IPS DF 19.7 (cell line): ENCODE measurements at places on chromosomes 5 and 9.

DNA sequence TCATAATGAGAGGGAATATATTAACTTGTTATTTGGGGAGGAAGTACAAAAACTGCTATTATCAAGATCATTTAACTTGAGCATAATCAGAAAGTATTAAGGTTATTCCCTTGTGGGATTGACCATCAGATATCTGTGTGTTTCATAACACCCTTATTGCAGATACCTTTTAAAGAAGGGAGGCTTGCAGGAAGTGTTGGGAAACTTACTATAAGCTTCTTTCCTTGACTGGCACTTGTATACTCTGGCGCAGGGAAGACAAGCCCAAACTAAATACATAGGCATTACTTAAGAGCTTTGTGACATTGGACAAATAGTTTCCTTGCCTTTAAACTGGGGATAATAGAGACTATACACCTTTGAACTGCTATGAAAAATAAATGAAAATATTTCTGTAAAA lies 50.9 kb downstream of the PIK3R1 start:
- DNase-seq, result no peak

DNA sequence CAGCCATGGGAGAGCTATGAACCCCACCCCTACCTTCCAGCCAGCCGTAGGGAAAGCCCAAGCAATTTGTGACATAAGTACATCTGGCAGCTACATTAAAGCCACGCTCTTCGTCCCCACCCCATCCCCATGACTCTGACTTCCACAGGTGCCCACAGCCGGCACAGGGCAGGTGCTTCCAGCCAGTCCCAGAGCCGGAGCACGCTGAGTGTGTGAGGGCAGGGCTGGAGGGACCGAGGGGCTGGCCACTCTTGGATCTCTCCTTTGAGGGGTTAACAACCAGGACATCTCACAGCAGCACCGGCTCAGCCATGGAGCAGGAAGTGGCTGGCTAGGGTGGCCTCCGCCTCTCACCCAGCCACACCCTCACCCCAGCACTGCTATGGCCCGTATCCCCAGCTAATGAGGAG lies 2.4 kb upstream of the FAM78A start:
- no peak for DNase-seq

DNA sequence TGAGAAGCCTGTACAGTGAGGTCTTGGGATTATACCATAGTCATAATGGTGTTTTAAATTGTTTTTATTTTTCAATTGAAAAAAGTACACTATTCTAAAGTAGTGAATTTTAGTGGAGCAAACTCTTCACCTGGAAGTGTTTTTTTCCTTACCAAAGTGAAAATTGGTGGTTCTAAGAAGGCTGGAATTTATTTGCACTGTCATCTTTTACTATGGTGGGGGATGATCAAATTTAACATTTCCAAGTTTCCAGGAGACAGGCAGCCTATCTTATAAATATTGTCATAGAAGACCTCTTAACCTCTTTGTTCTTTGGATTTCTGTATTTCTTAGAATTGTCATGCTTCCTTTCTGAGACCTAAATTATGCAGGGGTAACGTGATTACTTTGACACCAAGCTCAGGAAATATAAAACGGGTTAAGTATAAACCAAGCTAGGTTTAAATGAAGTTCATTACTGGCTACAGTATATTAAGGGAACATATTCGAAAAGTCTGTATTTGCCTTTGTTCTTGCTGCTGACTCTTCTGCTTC lies 20.2 kb downstream of the NDFIP1 start:
- DNase-seq, result no peak

DNA sequence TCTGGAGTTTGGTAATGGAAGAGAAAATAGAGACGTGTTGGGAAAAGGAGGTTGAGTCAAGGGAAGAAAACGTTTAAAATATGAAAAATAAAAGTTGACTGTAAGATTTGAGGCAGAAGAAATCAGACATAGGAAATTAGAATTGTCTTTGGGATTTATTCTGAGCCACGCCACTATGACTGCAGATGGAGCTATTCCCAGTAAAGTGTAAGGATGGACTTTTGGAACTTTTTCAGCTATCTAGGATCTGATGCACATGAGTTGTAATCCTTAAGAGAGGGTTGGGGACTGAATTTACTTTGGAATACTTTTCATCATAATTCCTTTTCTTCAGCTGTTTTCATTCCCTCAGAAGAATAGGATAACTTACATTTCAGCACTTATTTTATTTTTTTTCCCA lies 336.7 kb downstream of the FAM170A start:
- DNase-seq, result no peak

- no peak for DNase-seq
Observed at GRCh38 chr5:582936-583635, 29.1 kb upstream of the CEP72 start.

GRCh38 chr5:2797160-2797559 lies 45.7 kb upstream of the IRX2 start:
- no peak for DNase-seq

GRCh38 chr9:76591256-76591950 lies 132.4 kb downstream of the GCNT1 start:
- no peak for DNase-seq

DNA sequence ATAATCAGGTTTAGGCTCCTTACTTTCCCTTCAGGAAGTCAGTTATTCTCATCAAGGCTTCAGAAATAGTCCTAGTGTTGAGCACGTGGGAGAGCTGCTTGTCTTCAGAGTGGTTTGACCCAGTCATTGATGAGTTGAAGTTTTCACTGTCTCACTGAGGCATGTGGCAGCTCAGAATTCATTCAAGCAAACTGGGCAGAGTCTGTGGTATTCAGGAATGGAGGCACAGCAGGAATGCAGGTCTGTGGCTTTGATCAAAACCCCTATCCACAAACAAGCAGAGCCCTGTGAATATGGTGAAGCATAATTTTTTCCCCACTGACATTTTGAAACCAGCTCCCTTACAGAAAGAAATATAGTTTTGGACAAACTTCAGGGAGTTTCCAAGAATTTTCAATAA lies 207.3 kb downstream of the CD180 start:
- DNase-seq, result no peak

DNA sequence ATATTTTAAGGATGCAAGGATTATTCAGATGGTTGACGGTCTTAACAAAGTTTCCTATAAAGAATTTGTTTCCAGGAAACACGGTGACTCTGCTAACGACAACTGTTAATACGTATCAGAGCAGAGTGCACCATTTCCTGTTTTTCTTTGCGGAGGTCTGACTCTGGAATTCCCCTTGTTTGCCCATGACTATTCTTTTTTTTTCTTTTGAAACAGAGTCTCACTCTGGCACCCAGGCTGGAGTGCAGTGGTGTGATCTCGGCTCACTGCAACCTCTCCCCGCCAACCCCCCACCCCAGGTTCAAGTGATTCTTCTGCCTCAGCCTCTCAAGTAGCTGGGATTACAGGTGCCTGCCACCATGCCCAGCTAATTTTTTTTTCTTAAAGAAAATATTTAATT lies 115.9 kb downstream of the CDC42SE2 start:
- DNase-seq, result no peak

- DNase-seq, result no peak
Observed at GRCh38 chr9:5518937-5519319, 8.6 kb downstream of the PDCD1LG2 start.

DNA sequence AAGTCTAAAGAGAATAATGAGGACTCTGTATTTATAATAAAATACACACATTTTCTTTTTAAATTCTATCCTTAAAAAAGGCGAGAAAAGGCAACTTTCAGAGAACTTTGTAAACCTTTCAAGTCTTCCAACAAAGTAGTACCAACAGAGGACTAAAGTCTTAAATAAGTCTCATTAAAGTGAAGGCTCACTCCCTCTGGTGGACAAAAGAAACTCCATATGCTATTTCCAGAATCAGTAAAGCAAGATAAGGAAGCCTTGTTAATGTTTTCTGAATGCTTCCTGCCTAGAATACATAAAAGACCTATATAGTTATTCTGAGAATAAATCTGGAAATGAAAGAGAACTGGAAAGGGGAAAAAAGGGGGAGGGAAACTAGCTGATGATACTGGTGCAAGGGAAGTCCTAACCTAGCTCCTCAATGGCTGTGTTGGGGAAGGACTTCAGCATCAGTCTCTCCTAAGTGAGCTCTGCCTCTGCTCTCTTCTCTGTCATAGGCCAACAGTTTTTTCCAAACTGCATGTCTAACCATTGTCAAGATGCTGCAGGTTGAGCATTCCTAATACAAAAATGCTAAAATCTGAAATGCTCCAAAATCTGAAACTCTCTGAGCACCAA lies 7.2 kb downstream of the HMGCS1 start:
- no peak for DNase-seq

DNA sequence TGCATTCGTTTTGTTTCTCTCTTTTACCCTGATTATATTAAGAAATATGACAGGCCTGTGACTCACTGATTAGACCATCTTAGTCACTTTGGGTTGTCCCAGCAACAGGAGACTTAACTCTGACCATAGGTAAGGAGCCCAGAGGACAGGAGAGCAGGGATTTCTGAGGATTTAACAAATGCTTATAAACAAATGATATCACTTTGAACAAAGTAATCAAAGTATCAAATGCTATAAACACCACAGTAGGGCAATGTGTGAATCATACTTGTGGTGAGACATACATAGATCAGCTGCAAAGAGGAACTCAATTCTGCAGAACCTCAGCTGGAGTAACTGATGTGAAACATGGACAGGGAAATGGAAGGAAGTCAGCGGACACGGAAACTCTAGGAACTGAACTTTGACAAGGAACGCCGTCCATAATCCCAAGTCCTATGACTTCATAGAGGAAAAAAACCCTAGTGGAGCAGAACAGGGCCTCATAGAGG lies 190.6 kb upstream of the MSX2 start:
- no peak for DNase-seq

DNA sequence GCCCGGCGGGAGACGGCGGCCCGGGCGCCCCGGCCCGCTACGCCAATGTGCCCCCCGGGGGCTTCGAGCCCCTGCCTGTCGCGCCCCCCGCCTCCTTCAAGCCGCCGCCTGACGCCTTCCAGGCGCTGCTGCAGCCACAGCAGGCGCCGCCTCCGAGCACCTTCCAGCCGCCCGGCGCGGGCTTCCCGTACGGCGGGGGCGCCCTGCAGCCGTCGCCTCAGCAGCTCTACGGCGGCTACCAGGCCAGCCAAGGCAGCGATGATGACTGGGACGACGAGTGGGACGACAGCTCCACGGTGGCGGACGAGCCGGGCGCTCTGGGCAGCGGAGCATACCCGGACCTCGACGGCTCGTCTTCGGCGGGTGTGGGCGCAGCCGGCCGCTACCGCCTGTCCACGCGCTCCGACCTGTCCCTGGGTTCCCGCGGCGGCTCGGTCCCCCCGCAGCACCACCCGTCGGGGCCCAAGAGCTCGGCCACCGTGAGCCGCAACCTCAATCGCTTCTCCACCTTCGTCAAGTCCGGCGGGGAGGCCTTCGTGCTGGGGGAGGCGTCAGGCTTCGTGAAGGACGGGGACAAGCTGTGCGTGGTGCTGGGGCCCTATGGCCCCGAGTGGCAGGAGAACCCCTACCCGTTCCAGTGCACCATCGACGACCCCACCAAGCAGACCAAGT lies 723 bp downstream of the SNX18 start:
- no peak for DNase-seq

DNA sequence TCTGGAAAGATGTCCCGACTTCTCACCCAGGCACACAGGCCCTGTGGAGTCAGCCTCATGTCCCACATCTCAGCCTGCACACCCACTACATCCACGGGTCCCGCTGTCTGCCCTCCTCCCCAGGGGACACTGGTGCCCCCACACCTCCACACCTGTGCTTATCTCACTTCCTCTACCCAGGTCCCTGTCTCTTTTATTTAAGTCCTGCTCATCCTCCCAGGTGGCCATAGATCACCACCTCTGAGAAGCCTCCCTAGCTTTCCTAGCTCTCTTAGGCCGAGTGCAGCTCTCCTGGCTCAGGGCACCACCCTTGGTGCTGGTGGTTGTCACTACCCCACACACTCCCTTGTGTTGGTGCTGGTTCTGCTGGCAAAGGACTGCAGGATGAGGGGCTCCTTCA lies 143.6 kb upstream of the PITX1 start:
- no peak for DNase-seq

DNA sequence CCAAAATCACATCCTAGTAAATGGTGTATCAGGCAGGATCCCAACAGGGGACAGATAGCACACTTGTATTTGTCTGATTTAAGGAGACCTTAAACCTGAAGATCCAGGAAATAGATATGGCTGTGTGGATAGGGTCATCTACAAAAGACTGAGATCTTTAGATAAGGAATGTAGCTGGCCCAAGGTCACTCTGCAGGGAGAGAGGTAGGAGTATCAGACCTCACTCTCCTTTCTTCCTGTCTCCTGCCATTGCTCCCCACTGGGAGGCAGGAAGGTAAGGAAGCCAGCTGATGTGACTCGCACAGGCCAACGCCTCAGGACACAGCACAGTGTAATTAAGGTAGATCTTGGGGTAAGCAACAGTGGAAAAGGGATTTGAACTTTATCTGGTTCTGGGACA lies 85.8 kb downstream of the PLPPR1 start:
- DNase-seq, result no peak

GRCh38 chr5:168209997-168210396 lies 81.4 kb upstream of the WWC1 start:
- DNase-seq, result no peak

DNA sequence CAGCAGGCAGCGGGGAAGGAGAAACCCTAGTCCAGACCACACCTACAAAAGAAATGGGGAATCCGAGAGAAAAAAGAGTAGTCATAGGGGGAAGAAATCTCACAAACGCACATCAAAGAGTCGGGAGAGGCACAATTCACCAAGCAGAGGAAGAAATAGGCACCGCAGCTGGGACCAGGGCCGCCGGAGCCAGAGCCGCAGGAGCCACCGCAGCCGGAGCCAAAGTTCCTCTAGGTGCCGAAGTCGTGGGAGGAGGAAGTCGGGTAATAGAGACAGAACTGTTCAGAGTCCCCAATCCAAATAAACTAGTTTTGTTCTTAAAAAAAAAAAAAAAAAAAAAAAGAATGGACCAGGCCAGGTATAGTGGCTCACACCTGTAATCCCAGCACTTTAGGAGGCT lies 29.3 kb downstream of the REEP5 start:
- DNase-seq, result no peak

GRCh38 chr5:38731461-38731860 lies 114.4 kb upstream of the OSMR start:
- DNase-seq, result no peak

- DNase-seq, result no peak
Observed at GRCh38 chr5:98318386-98318785, 455.1 kb upstream of the RGMB start.

- DNase-seq, result no peak
Observed at GRCh38 chr9:37229455-37229854, 109.1 kb downstream of the ZCCHC7 start.

DNA sequence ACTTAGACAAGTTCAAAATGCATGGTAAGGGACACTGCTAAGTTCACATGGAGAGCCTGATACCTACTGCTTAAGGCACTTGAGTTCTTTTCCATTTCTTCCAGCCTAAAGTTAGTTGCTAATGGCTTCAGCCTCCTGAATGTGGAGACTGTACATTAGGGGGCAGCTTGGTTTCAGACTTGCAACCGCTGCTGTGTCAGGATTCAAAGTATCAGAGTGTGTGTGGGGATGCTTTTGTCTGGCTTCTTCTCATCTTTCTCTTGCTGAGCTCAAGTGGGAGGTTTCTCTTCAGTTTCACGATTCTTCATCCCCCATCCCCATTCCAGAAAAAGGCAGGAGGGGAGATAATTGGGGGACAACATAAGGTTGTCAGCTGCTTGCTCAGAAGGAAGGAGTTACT lies 49.4 kb downstream of the ATP10B start:
- DNase-seq, result no peak

- DNase-seq, result no peak
Observed at GRCh38 chr5:55226934-55227663, at the start of gene MCIDAS. Gene MCIDAS (minus strand): TSS chr5:55227315. CDS start chr5:55227138, 177 bp downstream.
